ENCODE measurements at places on chromosomes 4 and X.

DNA sequence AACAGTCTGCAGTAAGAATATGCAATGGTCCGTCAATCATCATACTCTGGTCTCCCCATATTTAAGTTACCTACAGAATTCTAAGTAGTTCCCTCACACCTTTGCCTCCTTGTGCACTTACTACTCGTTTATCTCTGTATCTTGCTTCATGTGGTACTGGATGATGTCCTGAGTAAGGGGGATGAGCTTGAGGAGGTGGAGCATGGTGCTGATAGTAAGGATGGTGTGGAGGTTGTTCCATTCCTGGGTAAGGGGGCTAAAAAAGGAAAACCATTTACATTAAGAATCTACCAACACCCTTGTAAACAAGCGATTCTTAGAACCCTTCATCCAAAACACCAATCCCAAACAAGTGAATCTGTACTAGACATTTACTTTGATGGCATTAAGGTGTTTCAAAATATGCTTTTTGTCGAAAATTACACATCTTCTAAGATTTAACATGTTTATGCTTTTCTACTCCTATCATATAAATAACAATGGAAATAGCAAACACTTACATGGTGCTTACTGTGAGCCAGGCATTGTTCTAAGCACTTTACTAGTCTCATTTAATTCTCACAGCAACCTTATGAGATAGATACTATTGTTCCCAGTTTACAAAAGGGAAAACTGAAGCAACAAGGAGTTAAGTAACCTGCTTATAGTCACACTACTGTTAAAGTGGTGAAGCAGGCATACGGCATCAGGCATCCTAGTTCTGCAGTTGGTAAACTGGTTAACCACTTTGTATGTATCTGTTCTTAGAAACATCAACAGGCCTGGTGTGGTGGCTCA lies 33.5 kb downstream of the YTHDC1 start:
- DNase-seq = no peak

DNA sequence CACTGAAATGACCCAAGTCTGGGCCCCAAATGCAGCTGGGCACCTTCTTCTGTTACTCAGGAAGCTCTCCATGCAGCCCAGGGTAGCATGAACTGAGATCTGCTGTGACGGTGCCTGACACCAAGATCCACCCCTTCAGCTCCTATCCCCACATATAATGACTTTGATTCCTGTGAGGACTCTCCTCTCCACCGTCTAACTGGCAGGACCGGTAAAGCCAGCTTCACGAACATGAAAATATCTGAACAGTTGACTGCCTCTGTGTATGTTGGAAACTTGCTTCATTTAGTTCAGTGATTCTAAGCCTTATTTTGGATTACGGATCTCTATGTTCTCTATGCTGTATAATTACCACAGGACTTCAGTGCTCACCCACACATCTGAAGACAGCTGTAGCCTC lies 115.5 kb upstream of the TMEM150C start:
- no peak for DNase-seq

DNA sequence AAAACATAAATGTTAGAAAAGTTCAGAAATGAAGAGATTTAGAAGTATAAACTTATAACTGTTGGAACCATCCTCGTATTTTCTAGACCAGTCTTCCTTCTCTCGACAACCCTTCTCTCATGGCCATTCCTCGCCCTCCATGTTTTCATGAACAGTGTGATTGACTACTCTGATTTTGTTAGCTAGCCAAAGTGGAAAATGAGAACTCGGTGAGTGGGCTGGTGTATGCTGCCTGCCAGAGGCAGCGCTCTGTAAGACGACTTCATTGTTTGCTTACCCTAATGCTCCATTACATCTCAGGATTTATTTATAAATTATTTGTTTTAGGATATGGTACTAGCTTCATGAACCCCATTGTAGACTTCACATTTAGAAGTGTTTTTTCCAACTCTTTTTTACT lies 153.0 kb downstream of the CBR4 start:
- DNase-seq = peak; percentile 69

DNA sequence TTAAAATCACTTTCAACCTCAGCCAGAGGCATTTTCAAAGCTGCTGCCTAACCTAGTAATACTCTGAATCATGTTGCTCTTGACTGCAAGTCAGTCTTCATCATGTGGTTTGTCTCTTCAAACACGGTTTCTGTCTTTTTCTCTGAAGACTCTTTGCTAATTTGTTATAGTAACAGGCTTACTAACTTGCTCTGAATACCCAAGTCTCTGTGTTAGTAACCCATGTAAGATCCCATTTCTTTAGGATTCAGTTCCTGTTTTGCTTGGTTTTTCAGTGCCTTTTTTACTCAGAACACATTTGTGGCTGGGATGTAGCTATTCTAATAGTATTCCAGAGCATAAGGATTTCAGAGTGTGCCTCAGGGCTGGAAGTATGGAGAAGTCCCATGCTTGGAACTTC lies 1450.6 kb upstream of the IGFBP7 start:
- no peak for DNase-seq

DNA sequence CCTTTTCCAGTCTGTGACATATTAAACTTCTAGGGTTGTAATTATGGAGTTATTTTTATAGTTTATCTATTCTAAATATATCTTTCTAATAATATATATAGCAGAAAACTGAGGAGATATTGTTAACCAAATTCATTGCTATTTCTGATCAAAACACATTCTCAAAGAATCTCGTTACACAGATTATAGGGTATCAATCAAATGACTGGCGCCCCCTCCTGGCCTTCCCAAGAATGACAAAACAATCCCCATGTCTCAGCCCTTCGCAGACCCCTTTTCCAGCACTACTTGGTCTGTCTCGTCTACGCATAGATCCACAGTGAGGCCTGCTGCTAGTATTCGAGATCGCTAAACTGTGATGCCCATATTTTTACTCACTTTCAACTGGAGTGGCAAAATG lies 209.3 kb downstream of the GPC3 start:
- DNase-seq = no peak

DNA sequence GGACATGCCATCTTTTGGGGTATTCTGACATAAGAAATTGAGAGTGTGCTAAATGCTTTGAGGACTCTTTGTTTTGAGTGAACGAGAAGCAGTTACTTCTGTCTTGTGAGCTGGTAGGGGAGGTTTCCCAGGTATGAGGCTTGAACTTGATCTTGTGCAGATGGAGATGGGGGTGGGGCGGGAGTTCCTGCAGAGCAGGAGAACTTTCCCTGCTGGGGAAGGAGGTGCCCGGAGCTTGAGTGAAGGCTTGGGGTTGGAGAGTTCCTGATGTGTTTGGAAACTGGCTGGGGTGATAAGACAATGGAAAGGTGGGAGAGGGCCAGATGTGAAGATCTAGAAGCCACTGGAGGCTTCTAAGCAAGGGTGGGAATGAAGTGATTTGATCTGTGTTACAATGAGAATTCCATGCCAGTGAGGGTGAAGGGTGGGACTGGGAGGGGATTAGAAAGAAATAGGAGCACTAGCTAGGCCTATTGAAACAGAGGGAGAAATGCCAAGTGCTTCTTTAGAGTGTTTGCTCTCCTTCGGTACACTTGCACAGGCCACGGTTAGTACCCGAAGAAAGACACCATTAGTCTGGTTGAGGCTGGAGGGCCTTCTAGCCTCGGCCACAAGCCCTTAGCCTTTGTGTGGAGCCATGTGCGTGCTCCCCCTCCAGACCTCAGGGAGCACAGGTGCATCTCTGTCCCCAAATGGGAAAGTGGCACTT lies 103.5 kb upstream of the STOX2 start:
- no peak for DNase-seq

- no peak for DNase-seq
These were observed 77.3 kb downstream of the LRRC66 start for GRCh38 chr4:51942833-51943215.

DNA sequence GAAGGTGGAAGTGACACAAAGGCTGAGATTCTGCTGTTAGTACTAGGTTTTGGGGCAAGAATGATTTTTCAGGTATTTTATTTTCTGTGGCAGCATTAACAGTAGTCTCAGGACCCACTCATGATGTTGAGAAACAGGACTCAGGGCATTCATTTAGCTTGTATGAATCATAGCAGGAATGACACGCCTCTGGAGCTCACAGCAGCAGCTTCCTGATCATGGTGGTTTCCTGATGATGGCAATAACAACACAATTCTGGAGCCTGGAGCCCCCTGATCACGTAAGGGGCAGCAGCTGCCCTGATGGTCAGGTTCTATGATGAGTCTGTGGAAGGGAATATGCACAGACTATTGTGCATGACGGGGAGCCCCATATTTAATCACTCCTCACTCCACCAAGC lies 47.0 kb downstream of the TASL start:
- DNase-seq = peak; percentile 48

DNA sequence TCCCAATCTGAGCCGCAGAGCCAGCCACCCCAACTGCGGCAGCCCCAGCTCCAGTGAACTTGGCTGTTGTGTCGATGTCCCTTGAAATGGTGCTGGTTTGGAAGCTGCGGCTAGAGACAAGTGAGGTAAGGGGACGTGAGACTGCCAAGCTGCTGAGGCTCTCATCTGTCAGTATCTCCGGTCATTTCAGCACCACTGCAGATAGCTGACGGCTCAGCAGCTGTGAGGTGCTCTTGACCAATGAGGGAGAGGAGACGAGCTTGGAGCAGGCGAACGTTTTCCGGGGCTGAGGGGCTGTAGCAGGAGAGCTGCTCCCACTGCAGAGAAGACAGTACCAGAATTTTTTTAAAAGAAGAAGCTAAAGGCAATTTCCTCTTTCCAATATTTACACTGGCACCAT lies 175.5 kb upstream of the CASK start:
- peak; percentile 10 for DNase-seq

DNA sequence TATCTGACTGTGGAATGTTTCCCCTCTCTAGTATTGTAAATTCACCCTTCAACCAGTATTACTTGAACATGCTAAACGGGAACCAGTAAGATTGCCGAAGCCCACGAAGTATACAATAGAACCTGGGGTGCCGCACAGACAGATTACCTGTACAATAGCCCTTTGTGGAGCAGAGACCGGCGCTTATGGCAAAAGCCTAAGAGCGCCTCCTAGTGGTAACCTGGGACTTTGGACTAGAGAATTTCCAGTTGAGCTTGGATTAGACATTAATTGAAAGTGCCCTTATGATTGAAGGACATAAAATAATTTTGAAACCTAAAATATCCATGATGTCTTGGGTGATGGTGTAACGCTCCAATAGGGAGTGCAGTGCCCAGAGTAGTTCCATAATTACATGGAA lies 14.1 kb downstream of the ZNF157 start:
- DNase-seq = peak; percentile 55
